Urothelium cell line (cell line): ENCODE measurements at places on chromosomes 16 and 17.

DNA sequence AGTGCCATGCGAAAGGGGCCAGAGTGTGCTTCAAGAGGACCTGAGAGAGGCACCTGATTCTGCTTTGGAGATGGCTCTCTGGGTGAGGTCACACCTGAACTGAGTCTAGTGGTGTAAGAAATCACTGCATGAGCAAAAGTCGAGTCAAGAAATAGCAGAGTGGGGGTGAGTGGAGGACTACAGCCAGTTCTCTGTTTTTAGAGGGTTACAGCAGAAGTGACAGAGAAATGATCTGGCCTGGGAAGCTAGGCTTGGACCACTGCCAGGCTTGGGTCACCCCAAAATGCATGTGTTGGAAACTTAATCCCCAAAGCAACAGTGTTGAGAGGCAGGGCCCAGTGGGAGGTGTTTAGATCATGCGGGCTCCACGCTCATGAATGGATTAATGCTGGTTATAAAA, 312.0 kb downstream of the CBLN1 start:
- DNase-seq = no peak

DNA sequence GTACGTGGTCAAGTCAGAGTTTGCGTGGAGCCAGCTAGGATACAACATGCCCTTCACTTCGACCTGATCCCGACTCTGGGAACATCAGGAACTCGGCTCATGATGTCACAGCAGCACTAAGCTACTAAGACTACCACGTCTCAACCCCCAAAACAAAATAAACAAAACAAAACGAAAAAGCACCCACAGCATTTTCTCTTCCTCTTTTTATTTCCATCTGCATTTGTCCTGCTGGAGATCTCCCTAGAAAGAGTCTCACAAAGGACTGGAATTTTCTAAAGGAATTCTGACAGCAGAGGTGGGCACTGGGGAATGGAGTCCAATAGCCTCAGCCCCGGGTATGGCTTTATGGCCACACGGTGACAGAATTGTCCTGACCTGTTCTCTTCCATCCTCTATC, 196.6 kb downstream of the SALL1 start:
- no peak for DNase-seq

- no peak for DNase-seq
Measured at GRCh38 chr17:80388175-80388574, 26.8 kb upstream of the ENDOV start.

GRCh38 chr17:20184181-20184580, 175.0 kb downstream of the SPECC1 start:
- no peak for DNase-seq

- peak; percentile 84 for DNase-seq
Measured at GRCh38 chr16:83967838-83968305, at the start of gene NECAB2. Gene NECAB2, plus strand, starts transcription at chr16:83968244. Its CDS starts 405 bp downstream, at chr16:83968649.

GRCh38 chr16:85544016-85544415, 69.1 kb upstream of the GSE1 start:
- DNase-seq = no peak

GRCh38 chr17:58525239-58525638, 10.8 kb upstream of the MTMR4 start:
- DNase-seq = no peak

GRCh38 chr17:75828076-75828400, 16.2 kb downstream of the UNC13D start:
- no peak for DNase-seq

DNA sequence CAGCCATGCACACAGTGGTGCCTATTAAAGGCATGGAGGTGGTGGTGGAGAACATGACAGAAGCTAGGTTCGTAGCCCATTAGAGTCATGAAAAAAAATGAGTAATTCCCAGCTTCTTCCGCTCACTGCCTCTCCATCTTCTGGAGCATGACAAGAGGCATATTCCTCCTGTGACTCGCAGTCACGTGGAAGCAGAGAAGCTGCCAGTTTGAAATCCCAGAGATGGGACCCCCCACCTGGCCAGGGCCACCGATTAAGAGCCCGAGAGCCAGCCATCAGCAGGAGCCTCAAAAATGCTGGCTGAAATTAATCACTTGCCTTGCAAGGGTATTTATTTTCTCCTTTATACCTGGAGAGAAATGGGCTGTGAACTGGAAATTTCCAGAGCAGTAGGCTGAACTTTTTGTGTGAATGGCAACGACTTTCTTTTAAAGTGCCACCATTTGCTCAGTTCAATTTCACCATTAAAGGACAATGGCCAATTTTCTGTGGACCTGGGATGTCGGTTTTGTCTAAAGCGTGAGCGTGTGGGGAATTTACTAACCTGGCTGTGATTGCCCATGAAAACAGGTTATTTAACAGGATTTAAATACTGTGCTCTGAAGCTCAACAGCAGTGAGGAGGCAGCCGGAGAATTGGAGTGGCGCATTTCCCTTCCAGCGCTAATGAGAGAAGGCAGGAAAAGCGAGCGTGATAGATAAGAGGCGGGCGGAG, 189.7 kb upstream of the SDK2 start:
- DNase-seq = peak; percentile 40
